Astrocyte of the spinal cord (primary cell): ENCODE measurements at places on chromosomes 2 and 18.

DNA sequence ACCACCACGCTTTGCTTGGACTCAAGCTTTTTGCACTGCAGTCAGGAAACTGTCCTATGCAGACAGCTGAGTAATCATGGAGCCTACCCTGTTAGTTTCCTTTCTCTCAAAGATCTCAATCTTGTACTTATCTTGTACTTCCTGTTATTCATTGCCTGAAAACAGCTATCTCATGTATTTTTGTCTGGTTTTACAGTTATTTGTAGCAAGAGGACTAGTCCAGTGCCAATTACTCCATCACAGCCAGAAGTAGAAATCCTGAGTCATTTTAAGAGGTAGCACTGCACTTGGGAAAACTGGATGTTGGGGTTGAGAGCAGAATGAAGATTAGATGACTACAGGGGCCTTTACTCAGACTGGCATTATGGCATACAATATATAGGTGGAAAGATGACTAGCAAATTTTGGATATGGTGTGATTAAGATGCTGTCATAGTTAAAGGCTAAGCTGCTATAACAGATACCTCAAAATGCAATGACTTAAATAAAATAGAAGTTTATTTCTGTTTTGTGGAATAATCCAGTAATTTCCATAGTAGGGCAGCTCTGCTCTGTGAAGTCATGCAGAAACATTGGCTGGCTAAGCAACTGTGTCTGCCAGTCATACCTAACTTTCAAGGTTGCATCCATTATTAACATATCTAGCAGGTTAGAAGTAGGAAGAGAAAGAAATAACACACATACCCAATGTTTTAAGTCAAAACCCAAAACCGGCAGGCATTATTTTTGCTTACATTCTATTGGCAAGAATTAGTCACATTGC lies 21.1 kb upstream of the CHMP3 start:
- DNase-seq: no peak

DNA sequence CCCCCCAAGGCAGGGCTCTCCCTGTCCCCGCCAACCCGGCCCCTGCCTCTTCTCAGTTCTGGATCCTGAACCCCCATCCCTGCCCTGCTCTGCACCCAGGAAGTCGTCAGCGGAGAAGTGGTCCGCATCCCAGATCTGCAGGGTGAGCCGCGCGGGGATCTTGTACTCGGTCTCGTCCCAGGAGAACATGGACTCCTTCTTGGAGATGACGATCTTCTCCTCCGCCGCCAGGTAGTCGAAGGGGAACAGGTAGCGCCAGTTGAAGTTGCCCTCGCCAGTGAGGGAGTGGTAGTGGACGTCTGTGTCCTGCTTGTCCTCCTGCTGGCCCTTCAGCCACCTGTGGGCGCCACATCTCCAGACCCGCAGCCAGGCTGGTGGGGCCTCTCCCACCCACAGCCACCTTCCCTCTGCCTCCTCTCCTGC lies 16.3 kb downstream of the OTOF start:
- no peak for DNase-seq

- no peak for DNase-seq
Measured at GRCh38 chr2:233079473-233079877, 19.3 kb downstream of the INPP5D start.

DNA sequence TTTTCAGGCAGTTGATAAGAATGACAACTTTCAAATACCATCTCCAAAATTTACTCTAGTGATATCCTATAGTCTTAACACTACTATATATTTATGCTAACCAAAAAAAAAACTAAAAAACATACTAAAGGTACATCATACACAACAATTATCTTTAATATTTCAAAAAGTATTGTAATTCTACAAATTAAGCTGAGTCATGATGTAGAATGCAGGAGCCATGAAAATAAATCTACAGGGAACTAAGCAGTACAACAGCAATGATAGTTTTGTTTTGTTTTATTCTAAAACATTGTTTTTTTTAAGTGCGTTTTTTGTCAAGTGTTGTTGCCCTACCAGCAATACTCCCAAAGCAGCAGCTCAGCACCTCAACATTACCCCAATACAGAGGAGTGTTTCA lies 314.3 kb downstream of the FSIP2 start:
- no peak for DNase-seq

DNA sequence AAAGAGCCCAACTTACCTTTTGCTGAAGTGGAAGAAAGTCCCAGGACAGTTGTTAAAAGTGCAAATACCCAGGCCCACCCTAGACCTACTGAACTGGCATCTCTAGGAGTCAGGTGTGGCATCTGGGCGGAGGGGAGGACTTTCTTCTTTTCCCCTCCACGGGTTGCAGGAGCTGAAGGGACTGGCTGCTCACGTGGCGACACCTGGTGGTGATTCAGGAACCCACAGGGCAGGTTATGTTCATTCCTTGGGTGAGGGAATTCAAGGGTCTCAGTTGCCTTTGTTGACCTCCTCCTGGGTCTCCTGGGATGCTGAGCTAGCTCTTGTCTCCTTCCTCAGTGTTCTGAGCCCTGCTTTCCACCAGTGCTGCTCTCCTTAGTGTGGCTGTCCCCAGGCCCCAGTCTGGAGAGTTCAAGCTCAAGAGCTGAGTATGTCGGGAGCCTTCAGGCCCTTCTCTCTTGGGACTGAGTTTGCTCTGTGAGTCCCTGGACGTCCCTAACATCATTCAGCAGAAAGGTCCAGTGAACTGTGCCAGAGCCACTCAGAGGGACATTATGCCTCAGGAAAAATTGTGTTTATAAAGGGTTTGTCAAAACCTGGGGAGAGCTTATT lies 56.9 kb downstream of the DYSF start:
- DNase-seq: peak; percentile 53

DNA sequence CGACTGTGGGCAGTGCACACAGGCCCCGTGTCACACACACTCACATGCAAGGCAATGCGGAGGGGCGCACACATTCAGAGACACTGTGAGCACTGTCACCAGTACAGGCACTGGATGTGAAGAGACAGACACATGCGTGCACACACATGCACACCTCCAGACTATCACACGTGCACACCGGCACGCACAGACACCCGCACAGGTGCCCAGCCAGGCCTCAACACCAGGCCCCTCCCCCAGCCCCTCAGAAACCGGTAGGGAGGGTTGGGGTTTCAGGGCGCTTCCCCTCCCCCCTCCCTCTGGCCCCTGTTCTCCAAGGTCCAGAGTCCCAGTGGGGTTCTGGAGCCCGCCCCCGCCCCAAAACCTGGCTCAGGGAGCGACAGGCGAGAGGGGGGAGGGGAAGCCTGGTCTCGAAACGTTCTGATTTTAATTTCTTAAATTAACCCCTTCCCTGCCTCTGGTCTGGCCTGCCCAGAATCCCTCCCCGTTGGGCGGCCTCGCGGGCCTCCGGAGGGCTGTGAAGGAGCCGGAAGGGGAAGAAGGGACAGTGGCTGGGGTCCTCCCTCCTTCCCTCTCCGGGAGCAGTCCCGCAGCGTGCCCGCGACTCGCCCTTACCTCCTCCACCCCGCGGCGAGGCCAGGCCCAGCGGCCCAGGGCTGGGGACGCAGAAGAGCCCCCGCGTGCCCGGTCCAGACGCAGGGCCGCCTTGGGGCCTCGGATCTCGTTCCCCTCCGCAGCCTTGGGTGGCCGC lies 558 bp downstream of the FBXO41 start:
- DNase-seq: no peak

DNA sequence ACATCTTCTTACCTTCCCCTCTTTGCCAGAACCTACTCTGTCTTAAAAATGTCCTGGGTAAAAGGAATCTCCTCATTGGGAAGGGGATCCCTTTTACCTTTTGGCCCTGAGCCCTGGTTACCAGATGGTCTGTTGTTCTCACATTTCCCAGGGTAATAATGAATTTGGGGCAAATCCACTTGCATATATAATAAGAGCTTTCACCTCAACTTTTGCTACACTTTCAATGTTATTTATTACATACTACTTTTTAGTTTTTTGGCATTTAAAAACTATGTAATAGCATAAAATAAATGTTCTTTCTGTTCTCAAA lies 15.0 kb downstream of the CERS6 start:
- no peak for DNase-seq

DNA sequence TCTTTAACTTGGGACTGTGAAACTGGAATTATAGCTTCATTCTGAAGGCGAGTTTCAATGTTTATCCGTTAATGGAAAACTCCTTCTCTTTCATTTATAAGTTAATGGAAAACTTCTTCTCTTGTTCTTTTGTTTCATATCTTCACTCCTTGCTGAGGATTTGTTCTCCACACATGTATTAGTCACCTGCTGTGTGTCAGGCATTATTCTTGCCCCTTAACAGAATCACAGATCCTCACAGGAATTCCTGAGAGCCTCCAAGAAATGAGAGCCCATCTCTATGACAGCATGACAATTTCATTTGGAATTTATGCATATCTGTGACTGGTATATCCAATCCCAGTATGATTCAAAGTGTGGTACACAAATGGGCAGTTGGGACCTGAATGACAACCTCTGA lies 545.8 kb downstream of the BCL11A start:
- no peak for DNase-seq

DNA sequence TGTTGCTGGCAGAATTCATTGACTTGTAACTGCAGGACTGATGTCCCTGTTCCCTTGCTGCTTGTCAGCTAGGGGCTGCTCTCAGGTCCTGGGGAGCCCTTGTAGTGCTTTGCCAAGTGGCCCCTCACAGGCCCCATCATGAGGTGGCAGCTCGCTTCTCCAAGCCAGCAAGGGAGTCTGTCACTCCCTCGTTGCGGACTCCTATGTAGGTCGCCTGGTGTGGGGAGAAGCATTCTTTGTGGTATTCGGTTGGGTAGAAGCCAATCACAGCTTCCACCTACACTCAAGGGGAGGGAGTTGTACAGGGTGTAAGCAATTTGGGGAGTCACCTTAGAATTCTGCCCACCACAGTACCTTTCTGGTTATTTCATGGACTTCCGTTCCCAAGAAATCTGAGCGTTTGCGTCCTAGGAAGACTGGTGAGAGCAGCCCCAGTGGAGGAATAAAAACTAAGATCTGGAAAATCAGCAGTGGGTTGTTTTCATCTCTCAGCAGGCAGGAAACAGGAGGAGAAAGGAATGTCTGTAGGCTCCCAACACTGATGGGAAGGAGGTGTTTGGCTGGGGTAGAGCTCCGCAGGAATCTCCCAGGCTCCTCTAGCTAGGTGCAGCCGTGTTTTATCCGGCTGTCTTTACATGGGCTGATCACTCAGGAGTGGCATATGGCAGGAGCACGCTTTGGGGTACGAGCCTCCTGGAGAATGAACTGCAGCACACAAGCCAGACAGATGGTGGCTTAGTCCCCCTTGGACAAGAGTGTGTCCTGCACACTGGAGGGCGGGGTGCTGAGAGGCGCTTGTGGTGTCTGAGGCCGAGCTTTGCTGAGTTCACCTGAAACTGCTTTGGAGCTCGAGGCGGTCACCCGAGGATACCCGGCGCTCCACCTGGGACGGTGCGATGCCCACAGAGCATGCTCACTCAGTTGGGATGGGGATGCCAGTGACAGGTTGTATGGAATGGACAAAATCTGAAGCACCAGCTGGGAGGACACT lies 58.3 kb downstream of the LDLRAD4 start:
- no peak for DNase-seq

- no peak for DNase-seq
Measured at GRCh38 chr2:169107645-169108044, 38.3 kb downstream of the DHRS9 start.
